ENCODE measurements at places on chromosomes 3 and 15.

DNA sequence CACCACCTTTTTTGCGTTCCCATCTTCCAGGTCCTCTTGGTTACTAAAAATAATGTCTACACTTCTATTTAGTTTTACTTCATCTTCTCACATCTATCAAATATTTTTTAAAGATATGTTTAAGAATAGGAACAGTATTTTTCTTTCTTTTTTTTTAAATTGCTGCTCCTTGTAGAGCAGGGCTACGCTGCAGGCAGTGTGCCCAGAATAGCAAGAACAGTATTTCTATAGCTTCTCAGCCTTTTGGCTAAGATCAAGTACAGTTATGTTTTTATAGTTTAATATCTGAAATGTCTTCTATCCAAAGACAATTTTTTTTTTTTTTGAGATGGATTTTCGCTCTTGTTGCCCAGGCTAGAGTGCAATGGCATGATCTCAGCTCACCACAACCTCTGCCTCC is 73.0 kb downstream of the MYO9A start:
- DNase-seq, result no peak

- DNase-seq, result peak; percentile 11
These were observed 108.5 kb downstream of the TNIK start for GRCh38 chr3:171351676-171352075.

DNA sequence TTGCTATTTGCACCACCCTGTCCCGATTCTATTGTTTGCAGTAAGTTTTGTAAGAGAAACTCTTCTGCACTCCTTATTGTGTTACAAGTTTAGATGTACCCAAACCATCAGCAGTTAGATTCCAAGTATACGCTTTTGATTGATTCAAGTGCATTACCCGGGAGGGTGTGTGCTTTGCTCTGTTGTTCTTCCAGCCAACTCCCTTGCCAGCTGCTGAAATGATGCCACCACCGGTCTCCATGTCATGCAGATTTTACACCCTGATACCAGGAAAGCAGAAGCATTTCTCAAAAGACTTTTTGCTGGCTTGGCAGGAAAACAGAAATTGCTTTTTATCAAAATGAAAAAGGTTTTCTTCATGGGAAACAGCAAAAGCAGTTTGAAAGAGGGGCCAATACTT is 1006.6 kb upstream of the CFAP20DC start:
- DNase-seq, result no peak

GRCh38 chr3:55484191-55484689 is 2.9 kb downstream of the WNT5A start:
- DNase-seq, result no peak

- no peak for DNase-seq
These were observed 33.6 kb upstream of the PLSCR5 start for GRCh38 chr3:146638718-146639117.

DNA sequence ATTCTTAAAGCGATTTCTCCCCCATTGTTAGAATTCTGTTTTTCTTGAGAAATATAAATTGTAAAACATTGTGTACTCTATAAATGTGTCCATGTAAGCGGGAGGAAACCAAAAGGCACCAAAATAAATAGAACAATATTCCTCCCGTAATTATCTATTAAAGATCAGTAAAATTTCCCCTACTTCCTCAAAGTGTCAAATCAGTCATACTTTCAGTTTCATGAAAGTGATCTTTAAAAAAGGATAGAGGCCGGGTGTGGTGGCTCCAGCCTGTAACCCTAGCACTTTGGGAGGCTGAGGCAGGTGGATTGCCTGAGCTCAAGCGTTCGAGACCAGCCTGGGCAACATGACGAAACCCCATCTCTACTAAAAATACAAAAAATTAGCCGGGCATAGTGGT is 278.9 kb downstream of the MECOM start:
- no peak for DNase-seq

All from stimulated activated CD4-positive, alpha-beta T cell treated with anti-CD3 and anti-CD28 coated beads, Interleukin-4, amount 100 ng/mL, for 24 hours (primary cell).